ENCODE measurements at places on chromosomes 1 and 21.

GRCh38 chr1:155527677-155528076, 34.9 kb downstream of the ASH1L start:
- DNase-seq: no peak

GRCh38 chr1:232940262-232940661, 10.1 kb upstream of the NTPCR start:
- no peak for DNase-seq

DNA sequence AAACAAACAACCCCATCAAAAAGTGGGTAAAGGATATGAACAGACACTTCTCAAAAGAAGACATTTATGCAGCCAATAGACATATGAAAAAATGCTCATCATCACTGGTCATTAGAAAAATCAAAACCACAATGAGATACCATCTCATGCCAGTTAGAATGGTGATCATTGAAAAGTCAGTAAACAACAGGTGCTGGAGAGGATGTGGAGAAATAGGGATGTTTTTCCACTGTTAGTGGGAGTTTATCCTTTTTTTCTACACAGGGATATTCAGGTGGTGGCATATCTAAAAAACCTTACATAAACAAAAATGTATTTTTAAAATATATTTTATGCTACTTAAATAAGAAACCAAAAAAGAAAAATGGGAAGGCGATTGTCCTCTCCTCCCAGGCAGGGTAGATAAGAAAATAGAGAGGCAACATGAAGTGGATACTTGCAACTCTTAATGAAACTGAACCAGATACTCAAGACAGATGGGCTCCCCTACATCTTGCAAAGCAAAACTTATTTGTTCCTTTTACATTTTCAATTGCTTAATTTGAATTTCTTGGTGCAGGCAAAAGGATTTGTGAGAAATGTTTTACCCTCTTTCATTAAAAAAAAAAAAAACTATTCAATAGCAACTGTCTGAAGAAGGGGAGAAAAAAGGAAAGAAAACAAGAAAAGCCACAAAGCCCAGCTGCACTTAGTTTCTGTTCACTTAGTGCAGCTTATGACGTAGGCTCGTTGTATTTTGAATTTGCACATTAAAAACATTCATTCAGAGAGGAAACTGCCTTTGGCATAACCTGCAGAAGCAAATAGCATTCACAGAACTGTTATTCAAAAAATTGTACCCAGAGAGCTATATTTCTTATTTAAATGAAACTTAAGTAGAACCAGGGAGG, 36.9 kb upstream of the RGS1 start:
- DNase-seq: no peak

- no peak for DNase-seq
Observed at GRCh38 chr1:6463120-6463412, 2.9 kb downstream of the TNFRSF25 start.

GRCh38 chr1:1433804-1434130, 1.7 kb upstream of the VWA1 start:
- peak; percentile 13 for DNase-seq

- no peak for DNase-seq
Observed at GRCh38 chr1:60904099-60904851, 178.1 kb upstream of the NFIA start.

- DNase-seq: no peak
Observed at GRCh38 chr1:24551960-24552571, 3.8 kb upstream of the NCMAP start.

GRCh38 chr1:7335224-7335879, 435.7 kb upstream of the VAMP3 start:
- DNase-seq: no peak

DNA sequence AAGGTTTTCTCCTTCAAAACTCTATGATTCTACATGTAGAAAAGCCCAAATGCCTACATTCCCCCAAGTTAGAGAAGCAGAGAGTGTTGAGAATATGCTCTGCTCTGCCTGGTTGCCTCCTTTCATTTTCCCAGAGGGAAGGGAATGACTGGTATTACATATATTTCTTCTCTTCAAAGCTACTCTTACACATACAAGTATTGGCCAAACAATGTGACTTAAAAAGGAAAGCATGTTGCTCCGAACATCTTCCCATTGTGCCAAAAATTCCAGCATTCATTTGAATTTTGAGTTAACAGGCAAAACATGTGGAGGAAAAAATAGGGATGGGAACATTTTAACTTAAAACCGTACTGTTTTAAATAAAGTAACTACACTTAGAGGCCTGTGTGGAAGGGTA, 125.2 kb downstream of the COQ8A start:
- no peak for DNase-seq

DNA sequence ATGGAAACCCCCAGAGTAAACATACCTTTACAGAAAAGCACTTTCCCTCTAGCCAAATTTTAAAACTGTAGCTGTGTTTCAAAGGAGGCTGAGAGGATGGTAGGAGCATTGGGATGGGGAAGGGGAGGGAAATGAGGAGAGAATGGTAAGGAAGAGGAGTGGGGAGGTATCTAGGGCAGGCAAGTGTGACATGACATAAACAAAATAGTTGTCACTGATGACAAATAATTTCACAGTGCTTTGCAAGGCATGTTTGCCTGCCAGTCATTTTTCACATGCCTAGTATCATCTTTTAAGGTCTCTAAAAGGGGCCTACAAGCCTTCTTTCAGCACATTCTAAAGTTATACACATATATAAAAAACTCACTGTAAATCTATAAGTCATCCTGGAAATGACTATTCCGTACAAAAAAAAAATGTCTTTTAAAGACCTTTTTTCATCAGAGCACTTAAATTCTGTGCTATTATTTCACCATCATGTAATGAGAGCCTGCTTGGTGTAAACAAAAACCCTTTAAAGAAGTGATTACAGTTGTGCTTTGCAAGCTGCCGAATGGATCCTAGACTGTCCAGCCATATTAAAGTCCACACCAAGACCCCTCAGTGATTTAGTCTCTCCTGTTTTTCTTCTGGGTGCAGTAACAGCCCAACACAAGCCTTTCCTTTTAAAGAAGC, 38.4 kb downstream of the HLX start:
- DNase-seq: no peak

GRCh38 chr21:31248598-31248997, 95.5 kb downstream of the TIAM1 start:
- DNase-seq: no peak

GRCh38 chr1:204418174-204419063, 6.8 kb upstream of the PPP1R15B start:
- DNase-seq: no peak

- DNase-seq: no peak
Observed at GRCh38 chr1:156755527-156755950, 4.1 kb upstream of the HDGF start.

- DNase-seq: no peak
Observed at GRCh38 chr1:2195785-2196184, 1.2 kb upstream of the FAAP20 start.

DNA sequence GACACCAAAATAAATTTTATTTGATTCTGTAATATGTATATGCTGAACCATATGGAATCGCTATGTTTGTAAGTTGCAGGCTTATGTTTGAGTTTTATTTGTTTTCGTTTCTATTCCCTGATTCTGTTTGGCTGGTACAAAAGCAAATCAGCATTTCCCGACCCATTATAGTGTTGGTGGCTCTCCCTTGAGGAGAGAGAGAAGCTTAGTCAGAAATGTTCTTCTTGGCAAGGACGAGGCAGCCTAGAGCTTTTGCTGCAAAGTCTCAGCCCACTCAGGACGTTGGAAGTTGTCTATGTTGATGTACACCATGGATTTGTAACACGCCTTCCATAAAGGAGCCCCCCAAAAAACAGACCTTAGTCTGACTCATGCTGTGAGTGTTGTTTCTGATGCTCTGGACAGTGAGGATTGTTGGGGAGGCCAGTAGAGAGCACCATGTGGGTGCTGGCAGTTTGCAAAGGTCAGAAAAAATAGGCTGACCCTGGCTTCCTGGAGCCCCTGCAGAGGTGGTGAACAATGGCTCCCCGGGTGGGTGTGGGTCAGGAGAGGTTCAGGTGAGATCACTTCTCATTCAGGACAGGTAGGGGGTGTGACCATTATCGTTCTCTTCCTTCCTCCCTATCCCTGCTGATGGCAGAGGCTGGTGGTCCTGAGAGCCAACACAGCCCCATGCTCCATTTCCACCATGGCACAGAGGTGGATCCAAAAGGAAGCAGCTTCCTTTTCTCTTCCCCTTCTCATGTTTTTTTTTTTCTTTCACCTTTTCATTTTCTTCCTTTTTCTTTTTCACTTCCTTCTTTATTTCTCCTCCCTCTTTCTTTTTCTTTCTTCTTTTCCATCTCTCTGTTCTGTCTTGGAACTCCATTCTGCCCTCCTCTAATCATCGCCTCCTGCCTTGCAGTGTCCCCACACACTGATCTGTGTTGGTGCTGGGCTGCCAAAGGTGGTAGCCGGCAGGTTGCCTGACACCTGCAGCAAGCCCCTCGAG, 84.4 kb upstream of the CNTN2 start:
- DNase-seq: no peak

GRCh38 chr21:29639366-29640079, 300.3 kb downstream of the GRIK1 start:
- DNase-seq: no peak

Measured in GF-D8 (cell line).